ENCODE measurements at places on chromosomes 1 and 21. TPM values are rescaled to one million over a fixed set of nuclear protein-coding genes. Genes with fewer than 3 reads are reported as not detected.
A peak's percentile ranks its signal among the peaks of the same experiment; 100 is the strongest.

GRCh38 chr1:26697431-26697977, 1.7 kb downstream of the ARID1A start:
- peak; percentile 51 for DNase-seq

DNA sequence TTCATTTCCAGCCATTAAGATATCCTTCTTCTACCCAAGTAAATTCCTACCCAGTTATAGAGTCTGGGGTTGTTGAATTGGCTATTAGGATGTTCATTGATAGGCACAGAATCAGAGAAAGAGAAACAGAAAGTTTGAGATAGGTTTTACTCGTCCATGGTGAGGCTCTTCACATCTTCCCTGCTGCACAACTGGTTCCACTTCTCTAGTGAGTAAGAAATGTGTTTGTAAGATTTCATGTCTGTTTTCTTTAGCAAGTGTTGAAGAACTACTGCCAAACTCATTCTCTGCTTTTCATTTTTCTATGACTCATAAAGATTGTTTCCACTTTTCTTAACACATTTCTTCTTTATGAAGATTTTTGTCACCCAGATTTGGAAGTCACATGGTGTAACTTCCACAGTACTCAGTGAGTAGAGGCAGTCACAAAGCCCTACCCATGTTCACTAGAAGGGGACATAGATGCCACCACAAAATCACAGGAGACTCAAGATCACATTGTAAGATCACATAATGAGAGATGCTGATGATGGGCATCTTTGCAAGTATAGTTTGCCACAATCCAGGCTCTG, 152.3 kb downstream of the SNX7 start:
- DNase-seq: peak; percentile 18

GRCh38 chr1:234861024-234861620, 251.1 kb upstream of the IRF2BP2 start:
- DNase-seq: no peak

DNA sequence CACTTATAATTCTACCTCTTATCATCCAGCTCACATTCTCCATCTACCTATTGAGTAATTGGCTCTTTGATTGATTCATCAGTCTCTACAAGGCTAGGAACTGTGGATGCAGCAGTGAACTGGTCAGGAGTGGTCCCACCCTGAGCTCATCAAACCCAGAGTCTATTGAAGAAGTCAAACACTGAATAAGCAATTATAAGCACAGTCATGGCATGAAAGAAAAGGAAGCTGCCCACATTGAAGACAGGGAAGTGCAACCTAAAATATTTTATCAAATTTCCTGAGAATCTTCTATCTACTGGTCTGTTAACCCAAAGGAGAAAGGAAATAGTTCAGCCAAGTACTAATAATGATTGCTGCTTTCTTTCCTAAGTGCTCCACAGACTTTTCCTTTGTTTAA, 35.7 kb downstream of the ACP6 start:
- no peak for DNase-seq

DNA sequence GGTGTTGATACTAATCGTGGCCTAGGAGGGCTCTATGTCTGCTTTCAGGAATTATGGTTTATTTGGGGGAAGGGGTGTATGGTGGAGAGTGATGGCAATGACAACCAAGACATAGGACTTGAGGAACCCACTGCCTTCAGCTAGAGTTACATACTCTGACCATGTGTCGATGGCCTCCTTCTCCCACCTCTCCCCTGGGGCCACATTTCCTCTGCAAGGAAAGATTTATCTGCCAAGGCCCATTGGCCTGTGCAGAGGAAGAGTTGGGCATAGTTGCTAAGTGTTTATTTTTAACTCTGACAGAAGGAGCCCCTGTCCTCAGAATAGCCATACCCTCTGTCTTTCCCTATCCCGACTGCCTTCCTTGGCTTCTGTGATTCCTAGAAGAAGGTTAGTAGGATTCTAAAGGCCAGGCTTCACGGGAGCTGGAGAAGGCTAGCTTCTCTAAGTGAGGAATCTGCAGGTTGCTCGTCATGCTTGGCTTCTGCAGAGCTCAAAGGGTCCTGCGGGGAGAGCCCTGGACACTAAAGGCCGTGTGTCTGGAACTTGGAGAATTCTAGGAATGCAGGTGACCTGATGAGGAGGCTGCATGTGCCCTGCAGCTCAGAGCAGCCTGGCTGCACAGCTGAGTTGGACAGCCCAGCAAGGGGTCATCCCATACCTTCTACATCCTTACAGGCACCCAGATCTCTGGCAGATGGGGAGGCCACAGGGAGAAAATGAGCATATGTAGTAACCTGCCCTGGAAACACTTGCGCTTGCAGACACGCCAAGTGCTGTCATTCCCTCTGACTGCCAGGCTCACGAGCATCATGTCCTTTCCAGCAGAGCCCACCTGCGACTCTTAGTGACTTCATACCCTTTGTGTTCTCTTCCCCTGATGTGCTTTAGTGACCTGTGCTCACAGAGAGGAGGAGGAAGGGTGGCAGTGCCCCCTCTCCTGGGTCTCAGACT, 9.7 kb downstream of the MAPKAPK2 start:
- no peak for DNase-seq

Gene HES2
- total RNA-seq: not detected

DNA sequence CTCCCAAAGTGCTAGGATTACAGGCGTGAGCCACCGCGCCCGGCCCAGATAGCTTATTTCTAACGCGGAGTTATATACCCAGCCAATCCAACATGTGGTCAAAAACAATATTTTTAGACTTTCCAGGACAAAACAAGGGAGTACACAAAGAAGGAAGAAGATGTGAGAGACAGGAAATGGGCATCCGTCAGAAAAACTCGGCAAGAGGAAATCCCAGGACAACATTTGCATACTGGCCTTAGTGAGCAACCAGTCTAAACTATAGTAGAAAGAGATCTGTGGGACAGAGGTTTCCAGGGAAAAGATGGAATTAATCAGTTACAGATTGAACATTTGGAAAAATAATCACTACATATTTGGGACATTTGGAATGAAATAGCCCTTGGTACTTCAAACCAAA, 11.4 kb downstream of the ARMH1 start:
- no peak for DNase-seq

Gene AKT3
- total RNA-seq: 29.3 TPM

- DNase-seq: no peak
These were observed 249.6 kb downstream of the PTPRC start for GRCh38 chr1:198888379-198888943.

Gene DCLRE1B
- 21.8 TPM for total RNA-seq

Gene TMCO1
- 70.5 TPM for total RNA-seq

DNA sequence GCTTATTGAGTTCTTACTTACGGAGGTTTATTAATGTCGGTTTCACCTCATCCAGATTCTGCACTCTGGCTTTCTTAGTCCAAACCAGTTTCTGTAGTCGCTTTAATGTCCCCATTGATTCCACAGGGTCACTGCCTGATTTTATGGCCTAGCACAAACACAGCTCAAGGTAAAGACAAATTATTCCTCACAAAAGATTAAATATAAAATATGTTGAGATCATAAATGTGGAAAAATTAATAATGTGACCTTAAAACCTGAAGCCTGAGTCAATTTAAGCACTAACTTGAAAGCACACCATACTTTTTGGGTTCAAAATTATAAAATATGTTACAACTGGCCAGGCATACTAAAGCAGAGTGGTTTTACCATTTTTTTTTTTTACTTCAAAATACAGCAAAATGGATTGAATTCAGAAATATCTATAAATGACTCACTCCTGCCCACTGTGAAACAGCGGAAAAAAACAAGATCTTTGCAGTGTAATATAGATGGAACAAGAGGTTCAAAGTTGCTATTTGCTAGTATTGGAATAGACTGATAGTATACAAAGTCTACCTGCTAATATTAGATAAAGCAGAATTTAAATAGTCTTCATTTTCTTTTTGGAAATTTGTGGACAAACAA, 37.6 kb upstream of the SAMSN1 start:
- DNase-seq: no peak

Gene DVL1
- total RNA-seq: 35.5 TPM

- DNase-seq: peak; percentile 67
These were observed at the start of gene ADAMTSL4 for GRCh38 chr1:150548632-150549495. ADAMTSL4 (plus strand) TSS chr1:150549408; CDS start chr1:150552289, 2,881 bp downstream.

GRCh38 chr1:208541225-208541855, 297.2 kb upstream of the PLXNA2 start:
- no peak for DNase-seq

- DNase-seq: no peak
These were observed 55.1 kb downstream of the ATP2B4 start for GRCh38 chr1:203681739-203682138.

Gene TMEM82
- not detected for total RNA-seq

- DNase-seq: no peak
These were observed 160.5 kb downstream of the CASZ1 start for GRCh38 chr1:10635992-10636391.

Gene BCL2L15
- 1.3 TPM for total RNA-seq

Gene CFHR5
- not detected for total RNA-seq

DNA sequence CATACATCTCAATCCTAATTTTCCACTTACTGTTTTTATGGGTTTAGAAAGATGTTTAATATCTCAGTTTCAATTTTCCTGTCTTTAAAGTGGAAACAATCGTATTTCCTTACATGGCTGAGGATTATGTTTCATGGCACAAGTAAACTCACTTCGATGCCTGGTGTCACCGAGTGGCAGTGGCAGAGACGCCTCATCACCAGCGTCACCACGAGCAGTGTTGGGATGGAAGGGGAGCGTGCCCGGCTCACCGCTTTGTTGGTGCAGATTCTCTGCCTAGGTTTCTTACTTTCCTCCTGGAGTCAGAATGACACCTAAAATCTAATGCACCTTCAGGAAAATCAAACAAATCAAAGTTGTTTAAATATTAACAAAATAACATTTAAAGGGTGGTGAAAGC, 48.2 kb upstream of the DIP2A start:
- no peak for DNase-seq

DNA sequence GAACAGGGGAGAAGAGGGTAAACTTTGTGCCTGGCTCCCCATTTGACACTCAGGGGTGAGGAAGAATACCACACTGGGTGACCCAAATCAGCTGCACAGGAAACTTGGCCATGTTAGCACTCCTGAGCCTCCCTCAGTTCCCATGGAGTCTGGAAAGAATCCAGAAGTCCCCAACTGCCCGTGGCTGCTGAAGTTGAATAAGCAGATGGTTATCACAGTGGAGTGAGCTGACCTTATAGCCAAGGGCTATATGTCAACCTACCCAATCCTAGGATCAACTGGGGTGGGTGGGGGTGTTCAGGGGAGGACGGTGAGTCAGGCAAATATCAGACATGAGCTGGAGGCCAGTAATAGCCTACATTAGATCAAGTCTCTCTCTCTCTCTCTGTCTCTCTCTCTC, 20.4 kb downstream of the KCNH1 start:
- no peak for DNase-seq

DNA sequence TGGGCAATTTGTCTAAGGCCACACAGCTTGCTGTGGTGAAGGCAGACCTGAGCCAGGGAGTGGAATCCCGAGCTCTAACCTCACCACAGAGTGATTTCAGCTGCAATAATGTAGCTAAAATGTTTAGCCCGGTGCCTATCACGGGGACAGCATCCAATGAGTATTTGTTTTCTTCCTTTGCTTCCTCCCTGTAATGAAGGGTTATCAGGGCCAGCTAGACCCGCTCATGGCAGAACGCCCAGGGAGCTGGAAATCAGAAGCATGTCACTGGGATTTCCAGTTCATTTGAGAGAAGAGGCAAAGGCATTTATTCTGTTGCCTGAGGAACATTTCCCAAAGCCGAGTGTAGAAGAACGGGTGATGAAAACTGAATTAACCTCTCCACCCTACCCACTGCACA, 183.1 kb downstream of the ZSCAN20 start:
- no peak for DNase-seq

- DNase-seq: no peak
These were observed 4.7 kb downstream of the AGPAT3 start for GRCh38 chr21:43869486-43870325.

GRCh38 chr21:44436111-44436611, 19.1 kb upstream of the LRRC3 start:
- DNase-seq: no peak

Gene CFH
- 1.5 TPM for total RNA-seq

GRCh38 chr1:82704393-82704792, 903.7 kb downstream of the ADGRL2 start:
- DNase-seq: no peak

Gene SPOCD1
- total RNA-seq: 0.79 TPM

DNA sequence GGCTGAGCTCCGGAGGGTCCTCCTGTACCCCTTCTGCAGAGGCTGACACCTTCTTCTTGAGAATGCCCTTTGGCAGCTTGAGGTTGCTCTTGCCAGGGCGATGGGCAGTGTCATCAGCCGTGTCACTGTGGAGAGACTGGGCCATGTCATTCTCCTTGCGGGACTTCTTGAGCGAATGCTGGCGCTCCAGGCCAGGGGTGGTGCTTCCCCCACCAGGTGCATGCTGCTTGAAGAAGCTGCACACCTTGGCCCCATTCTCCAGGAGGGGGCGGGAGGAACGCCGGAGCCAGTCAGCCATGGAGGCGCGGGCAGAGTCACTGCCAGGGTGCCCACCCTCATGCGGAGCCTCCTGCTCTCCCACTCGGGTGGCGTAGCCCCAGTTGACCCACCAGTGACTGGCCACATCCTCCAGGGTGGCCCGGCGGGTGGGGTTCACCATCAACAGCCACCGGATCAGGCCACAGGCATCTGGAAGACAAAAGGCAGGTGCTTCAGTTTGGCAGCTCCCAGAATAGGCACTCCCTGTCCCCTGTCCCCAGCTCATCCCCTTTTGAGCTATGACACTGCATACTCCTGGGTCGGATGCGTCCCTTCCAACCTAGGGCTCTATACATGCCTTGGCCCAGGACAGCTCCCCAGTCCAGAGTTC, 17.4 kb downstream of the NUAK2 start:
- DNase-seq: no peak

DNA sequence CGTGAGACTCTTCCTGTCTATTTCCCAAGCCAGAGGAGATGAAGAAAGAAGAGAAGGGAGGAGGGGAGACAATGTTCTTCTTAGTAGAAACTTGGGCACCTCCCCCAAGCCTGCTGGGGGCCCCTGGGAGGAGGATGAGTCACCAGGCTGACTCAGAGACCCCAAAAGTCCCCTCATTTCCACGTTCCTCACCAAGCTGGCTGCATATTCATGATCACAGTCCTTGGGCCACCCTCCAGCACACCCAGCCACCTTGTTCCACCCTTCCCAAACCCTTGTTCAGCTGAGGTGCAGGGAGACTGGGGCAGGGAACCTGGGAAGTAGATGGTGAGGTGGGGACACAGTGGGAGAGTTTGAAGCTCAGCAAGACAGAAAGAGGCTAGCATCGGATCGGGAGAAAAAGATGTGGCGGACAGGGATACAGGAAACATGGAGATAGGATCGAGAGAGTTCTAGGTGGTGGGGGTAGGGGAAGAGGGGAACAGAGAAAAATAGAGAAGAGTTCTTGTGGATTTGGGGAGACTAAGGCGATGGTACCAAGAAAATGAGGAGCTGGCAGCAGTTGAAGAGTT, 712 bp downstream of the RAB13 start:
- DNase-seq: peak; percentile 75
